ENCODE measurements at places on chromosomes 16 and 17.

- DNase-seq, result no peak
Observed at GRCh38 chr17:65459677-65460347, 101.6 kb downstream of the AXIN2 start.

DNA sequence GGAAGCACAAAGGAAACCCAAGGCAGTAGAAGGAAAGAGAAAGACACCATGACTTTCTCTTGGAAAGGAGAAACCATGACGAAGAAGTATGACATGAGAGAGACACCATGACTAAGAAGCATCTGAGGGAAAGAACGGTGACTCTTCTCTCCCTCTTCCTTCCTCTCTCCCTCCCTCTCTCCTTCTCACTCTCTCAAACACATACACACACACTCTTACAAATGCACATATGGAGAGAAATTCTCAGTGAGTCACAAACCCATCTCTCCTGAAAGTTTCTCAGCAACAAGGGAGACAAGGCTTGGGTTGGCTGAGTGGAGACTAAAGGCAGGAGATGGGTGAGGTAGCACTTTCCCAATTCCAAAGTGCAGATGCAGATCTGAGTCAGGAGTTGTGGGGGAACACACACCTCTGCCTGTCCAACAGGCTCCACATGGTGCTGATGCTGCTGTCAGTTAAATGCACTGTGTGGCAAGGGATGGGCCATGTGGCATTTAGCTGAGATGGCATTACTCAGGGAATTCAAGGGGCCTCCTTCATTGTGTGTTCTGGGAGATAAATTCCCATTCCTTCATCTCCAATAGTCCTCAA is 336.7 kb upstream of the C16orf82 start:
- no peak for DNase-seq

GRCh38 chr16:6493555-6493954 is 839.1 kb upstream of the RBFOX1 start:
- no peak for DNase-seq

DNA sequence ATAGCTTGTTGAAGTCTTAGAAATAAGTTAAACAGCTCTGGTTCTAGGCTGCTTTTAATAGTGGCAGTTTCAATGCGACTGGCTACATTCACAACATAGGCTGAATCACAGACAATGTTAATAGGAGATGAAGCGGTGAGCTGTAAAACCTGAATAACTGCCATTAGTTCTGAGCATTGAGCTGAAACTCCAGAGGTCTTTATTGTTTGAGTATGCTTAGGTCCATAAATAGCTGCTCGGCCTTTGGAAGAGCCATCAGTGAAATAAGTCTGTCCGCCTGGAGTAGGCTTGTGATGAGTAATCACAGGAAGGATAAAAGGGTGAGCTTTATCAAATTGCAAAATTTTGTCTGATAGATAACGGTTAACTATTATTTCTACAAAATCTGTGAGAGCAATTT is 9.4 kb upstream of the ZNF689 start:
- no peak for DNase-seq

- DNase-seq, result no peak
Observed at GRCh38 chr16:50273888-50274325, 7.6 kb downstream of the ADCY7 start.

GRCh38 chr17:27352448-27353032 is 58.6 kb downstream of the WSB1 start:
- no peak for DNase-seq

GRCh38 chr17:9054126-9054975 is 33.0 kb downstream of the NTN1 start:
- DNase-seq, result no peak

DNA sequence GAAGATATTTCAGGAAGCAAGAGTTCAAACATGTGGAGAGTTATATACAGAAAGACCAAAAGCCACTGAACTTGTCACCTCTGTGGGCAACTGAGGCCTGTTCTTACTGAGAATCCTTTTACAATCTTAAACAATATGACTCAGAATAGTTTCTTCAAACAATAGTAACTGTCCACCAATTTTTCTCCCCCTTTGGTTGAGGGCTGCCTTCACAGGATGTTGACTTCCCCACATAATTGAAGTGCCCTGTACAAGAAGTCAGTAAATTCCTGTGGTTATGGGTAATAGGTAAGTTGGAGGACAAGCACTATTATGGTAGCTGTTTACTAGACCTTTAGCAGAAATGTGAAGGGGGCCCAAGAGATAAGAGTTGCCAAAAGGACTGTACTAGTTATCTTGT is 215.8 kb downstream of the CDH8 start:
- no peak for DNase-seq

DNA sequence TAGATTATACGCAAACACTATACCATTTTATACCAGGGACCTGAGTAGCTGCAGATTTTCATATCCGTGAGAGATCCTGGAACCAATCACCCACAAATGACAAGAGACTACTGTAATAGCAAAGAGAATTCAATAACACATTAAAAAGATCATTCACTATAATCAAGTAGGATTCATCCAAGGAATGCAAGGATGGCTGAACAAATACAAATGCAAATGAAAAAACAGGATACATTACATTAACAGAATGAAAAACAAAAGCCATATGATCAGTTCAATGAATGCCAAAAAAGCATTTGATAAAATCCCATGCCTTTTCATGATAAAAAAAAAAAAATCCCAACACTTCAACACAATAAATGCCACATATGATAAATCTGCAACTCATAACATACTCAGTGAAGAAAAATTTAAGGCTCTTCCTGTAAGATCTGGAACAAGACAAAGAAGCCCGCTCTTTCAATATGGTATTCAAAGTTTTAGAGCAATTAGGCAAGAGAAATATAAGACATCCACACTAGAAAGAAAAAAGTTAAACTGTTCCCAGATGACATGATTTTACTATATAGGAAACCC is 29.0 kb downstream of the N4BP1 start:
- DNase-seq, result no peak

DNA sequence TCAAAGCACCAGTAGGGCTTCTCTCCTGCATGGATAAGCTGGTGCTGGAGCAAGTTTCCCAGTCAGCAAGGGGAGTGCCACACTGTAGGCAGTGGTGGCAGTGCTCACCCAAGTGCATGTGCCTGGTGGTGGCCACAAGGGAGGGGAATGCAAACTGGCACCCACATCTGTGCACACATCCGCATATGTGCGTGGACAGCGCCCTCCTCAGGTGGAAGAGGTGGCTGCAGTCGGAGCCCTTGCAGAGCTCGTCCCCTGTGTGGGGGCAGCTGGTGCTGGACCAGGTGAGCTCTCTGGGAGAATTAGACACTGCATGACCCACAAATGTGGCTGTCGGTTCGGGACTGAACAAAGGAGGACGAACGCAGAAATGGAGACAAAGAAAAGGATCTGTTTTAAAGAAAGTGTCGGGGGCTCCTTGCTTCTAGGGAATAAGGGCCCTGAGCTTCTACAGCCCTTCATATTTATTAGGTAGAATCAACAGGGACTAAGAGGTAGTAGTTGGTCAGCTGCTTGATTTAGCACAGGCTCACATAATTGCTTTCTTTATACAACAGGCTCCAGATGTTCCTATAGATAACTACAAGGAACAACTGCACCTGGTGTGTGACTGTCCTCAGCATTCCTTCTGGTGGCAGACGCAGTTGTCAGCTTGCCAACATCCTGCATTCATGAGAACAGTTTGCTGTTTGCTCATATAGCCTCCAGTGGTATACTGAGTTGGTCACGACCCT is 5.3 kb upstream of the ZNF689 start:
- DNase-seq, result peak; percentile 30

GRCh38 chr17:16439811-16440351 is 24.5 kb downstream of the TRPV2 start:
- no peak for DNase-seq

- DNase-seq, result no peak
Observed at GRCh38 chr17:47315451-47316266, 8.1 kb upstream of the EFCAB13 start.

GRCh38 chr17:67212714-67213417 is 32.1 kb downstream of the HELZ start:
- no peak for DNase-seq

- no peak for DNase-seq
Observed at GRCh38 chr16:77414752-77415231, 20.0 kb downstream of the ADAMTS18 start.

- DNase-seq, result no peak
Observed at GRCh38 chr16:87384162-87384874, 742 bp upstream of the FBXO31 start.

DNA sequence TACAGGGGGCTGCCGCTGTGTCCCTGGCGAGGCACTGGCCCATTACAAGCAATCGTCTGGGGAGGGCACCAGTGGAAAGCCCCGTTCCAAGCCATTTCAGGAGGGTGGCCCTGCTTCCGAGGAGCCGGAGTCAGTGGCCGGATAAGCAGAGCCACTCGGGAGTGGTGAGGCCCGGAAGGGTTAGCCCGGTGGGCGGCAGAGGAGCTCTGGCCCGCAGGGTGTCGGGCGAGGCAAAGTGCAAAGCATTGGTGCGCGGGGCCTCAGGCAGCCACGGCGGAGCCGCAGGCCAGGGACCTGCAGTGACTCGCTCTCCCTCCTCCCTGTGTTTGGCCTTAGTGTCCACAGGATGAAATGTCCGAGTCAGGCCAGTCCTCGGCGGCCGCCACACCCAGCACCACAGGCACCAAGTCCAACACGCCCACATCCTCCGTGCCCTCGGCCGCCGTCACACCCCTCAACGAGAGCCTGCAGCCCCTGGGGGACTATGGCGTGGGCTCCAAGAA is 24.6 kb downstream of the NME3 start:
- DNase-seq, result no peak

DNA sequence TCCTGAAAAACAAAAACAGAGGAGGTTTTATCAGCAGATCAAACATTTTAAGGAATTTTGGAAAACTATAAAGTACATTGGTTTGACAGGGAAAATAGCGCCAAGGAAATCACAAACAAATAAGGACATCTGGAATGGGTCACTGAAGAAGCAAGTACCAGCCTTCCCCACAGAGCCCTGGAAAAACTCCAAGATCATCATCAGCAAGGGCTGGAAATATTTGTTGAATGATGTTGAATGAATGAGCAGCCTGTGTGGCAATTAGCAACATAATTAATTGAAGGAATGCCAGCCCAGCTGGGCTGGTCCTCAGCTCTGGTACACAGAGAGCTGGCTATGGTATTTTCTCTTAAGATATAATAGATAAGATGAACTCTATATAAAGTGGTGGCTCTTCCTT is 290.4 kb downstream of the HS3ST3A1 start:
- no peak for DNase-seq

- DNase-seq, result no peak
Observed at GRCh38 chr16:12290868-12291267, 314.3 kb downstream of the SNX29 start.

- DNase-seq, result no peak
Observed at GRCh38 chr16:27960619-27961295, 102.8 kb downstream of the GSG1L start.

- DNase-seq, result no peak
Observed at GRCh38 chr16:49816875-49817274, 39.0 kb downstream of the ZNF423 start.

DNA sequence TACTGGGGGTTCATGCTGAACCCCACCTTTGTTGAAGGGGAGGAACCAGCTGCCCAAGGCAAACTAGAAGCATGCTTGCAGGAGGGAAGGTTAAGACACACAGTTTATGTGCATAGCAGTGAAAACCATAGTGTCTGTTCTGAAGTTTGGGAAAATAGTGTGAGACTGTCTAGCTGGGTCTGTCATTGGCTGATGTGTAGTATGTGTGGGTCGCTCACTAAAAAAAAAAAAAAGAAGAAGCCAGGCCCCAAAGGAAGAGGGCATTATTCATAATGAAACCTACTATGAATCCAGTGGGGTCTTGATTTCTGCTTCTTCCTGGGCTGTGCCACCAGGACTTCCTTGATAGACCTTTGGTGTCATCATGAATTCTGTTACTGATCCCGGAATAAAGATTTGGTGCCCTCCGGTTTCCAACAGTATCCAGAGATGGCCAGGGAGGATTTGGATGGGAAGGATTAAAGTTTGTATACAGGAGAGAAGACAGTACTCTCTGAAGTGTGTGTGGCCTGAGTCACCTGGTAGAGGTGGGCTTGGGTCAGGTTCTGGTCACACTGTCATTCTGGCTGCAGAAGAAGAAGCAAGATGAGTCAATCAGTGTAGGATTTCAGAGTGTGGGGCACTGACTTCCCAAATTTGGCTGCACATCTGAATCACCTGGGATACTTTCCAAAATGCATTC is 220.3 kb downstream of the PRKCA start:
- DNase-seq, result no peak

DNA sequence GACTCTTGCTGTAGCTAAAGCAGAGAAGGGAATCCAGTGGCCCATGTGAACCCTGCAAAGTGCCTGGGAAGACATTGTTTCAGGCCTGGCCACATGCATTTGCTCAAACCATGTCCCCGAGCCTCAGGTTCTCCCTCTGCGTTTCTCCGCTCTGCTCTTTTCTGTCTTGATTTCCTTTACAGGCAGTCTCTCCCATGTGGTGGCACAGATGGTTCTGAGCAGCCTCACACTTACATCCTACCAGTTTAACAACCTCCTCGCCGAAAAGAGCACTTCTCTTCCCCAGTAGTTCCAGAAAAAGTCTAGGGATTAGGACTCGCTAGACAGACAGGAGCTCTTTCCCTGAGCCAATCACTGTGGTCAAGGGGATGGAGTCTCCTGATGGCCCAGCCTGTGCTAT is 28.3 kb upstream of the MYH10 start:
- DNase-seq, result no peak

- no peak for DNase-seq
Observed at GRCh38 chr16:1915732-1916639, 2.2 kb downstream of the HS3ST6 start.

GRCh38 chr16:28009586-28010373 is 53.7 kb downstream of the GSG1L start:
- no peak for DNase-seq

- no peak for DNase-seq
Observed at GRCh38 chr17:34706029-34706428, 126.6 kb downstream of the TMEM132E start.

GRCh38 chr17:11293480-11293879 is 52.5 kb downstream of the SHISA6 start:
- no peak for DNase-seq

DNA sequence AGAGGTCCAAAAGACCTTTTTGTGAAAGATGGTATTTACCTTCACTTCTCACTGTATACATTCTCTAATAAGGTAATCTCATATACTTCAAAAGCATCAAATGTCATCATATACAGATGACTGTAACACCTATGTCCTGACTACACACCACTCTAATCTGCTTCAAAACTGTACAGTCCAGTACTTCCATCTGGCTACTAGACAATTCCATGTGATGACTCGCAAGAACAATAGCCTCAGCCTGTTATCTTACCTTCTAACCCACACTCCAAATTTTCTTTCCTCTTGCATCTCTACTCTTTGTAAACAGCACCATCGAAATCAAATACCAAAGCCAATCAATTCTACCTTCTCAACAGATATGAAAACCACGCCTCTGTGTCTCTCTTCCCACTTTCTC is 24.1 kb downstream of the MYO1D start:
- no peak for DNase-seq

DNA sequence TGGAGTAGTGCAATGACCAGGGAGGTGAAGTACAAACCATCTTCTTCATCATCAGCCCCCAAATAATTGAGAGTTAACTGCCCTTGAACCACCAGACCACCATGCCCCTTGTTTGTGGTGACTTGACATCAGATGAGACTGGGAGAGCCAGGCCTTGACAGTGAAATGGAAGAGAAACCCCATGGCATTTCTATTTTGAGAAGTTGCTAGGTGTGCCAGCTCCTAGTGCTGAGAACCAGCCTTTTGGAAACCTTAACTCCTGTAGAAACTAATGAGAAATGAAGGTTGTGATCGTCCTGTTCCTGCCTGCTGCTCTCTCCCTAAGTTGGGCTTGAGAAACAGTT is 2.8 kb downstream of the TMEM94 start:
- no peak for DNase-seq

All from stimulated activated CD4-positive, alpha-beta T cell treated with anti-CD3 and anti-CD28 coated beads, Interleukin-1b, Interleukin-23, amount 100 ng/mL, for 4 hours (primary cell).